ENCODE measurements at places on chromosomes 13 and 19.

GRCh38 chr13:46639033-46639981 is 86.3 kb downstream of the LRCH1 start:
- no peak for DNase-seq

DNA sequence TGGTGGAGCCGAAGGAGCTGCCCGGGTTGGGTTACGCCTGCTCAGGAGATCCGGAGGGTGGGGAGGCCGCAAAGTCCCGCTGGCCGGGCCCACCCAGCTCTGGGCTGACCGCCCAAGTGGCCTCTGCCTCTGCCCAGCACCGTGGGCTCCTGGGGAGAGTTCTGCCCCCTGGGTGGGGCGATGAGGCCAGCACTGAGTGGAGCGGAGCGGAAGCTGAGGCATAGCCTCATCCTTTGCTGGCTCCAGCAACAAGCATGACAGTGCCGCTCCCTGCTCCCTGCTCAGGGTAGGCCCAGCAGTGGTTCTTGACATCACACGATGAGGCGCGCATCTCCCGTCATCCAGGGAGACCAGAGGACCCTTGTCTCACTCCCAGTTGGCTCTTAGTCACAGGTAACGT is 22.5 kb downstream of the CCDC8 start:
- DNase-seq: no peak

DNA sequence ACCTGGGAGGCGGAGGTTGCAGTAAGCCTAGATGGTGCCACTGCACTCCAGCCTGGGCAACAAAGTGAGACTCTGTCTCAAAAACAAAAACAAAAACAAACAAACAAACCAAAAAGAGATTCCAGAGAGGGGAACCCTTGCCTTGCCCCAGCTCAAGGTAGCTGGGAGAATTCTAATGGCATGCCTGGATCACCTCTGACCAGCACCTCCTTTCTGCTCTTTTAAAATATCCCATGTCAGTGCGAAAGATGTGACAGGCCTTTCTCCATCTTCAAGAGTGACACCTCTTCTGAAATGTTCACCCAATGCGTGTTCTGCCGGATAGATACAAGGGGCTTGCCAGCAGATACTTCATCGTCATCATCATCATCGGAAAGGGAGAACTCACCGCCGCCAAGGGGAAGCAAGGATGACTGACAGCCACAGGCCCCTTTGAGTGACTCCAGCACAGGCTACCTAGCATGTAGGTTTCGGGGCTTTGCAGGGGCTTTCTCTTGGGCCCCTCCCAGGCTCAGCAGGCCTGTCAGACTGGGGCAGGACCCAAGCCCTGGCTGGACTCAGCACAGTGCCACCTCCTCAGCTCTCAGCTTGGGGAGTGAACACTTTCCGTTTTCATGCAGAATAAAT is 18.9 kb upstream of the LRP3 start:
- DNase-seq: no peak

DNA sequence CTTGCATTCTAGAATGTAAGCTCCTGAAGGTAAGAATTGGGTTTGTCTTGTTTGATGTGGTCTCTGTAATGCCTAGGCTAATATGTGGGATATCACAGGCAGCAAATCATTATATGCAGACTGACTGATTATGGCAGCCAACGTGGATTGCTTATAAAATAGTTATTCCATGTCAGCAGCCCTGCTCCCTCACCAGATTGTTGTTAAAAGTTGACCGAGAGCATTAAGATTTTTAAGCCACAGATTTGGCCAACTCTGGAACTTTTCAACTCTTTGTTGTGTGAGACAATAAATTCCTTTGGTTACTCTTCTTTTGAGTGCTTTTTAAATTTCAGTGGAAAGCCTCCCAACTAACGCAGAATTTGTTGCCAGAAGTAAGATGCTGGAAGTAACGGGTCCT is 92.6 kb upstream of the FAM216B start:
- no peak for DNase-seq

DNA sequence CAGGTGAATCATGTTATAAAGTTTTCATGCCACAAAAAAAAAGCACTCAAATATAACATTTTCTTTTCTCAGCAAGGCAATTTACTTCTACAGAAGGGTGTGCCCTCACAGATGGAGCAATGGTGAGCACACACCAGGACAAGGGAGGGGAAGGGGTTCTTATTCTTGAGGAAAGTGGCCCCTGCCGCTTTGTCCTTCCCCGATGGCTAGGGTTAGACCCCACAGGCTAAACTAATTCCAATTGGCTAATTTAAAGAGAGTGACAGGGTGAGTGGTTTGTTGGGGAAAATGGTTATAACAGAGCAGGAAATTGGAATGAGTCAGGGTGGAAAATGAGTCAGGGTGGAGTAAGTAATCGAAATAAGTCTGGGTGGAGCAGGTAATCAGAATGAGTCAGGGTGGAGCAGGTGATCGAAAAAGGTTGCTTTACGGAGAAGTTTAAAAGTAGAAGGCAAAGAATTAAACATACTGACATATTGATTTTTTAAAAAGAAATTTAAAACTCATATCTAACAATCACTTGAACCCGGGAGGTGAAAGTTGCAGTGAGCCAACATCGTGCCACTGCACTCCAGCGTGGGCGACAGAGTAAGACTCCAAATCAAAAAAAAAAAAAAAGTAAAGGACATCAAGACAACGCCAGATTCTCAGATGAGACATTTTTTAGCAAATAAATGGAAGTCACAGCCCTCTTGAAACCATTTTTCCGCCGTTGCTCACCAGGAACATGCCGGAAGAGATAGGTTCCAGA is 813 bp downstream of the ZNF562 start:
- DNase-seq: no peak

All from vagina (tissue), 2 donors.